ENCODE measurements at places on chromosomes 16 and 17.
A peak's percentile ranks its signal among the peaks of the same experiment; 100 is the strongest.

DNA sequence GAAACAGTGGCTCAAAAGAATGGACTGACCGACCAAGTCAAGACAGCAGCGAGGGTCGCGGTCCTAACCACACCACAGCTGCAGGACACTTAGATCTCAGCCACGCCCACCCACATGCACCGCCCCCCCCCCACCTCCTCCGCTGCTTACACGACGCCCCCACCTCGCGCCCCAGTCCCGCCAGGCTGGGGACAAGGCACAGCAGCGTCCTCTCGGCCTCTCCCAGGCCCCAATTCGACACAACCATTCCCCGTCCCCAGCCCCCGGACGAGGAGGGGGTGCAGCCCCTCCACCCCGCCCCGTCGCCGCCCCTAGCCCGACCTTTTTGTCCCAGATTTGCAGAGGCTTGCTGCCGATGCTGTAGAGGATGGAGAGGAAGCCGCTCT lies 477 bp downstream of the CFAP20 start:
- peak overlapping the region; percentile 93 for H3K4me3 ChIP-seq
- no peaks in the 10 kb centered on the region for H3K27me3 ChIP-seq
- H3K36me3 ChIP-seq, result no peaks in the 10 kb centered on the region

- DNase-seq, result no peak
- no peaks in the 10 kb centered on the region for H3K36me3 ChIP-seq
- no peak overlapping the region for H3K4me3 ChIP-seq
- H3K27me3 ChIP-seq, result no peaks in the 10 kb centered on the region
- no peaks in the 10 kb centered on the region for H3K4me1 ChIP-seq
Measured at GRCh38 chr16:35741546-35741945, 2282.1 kb downstream of the TP53TG3F start.

- no peaks in the 10 kb centered on the region for H3K36me3 ChIP-seq
- H3K4me1 ChIP-seq, result no peaks in the 10 kb centered on the region
- H3K27ac ChIP-seq, result no peak overlapping the region
- no peak overlapping the region for H3K4me3 ChIP-seq
- no peak for DNase-seq
Measured at GRCh38 chr17:44736551-44737240, 22.1 kb upstream of the ADAM11 start.

- peaks cover 3% of the 10 kb centered on the region for H3K4me1 ChIP-seq
- peak overlapping the region; percentile 80 for H3K27ac ChIP-seq
- H3K4me3 ChIP-seq, result peak overlapping the region; percentile 54
- no peaks in the 10 kb centered on the region for H3K36me3 ChIP-seq
- H3K27me3 ChIP-seq, result no peaks in the 10 kb centered on the region
- DNase-seq, result peak; percentile 95
Measured at GRCh38 chr17:72715906-72716572, 376.4 kb downstream of the SLC39A11 start.

GRCh38 chr17:1470071-1470754 lies 14.2 kb upstream of the CRK start:
- H3K27ac ChIP-seq, result no peak overlapping the region
- no peaks in the 10 kb centered on the region for H3K27me3 ChIP-seq
- H3K4me3 ChIP-seq, result no peak overlapping the region
- no peak for DNase-seq
